Smooth muscle cell of trachea (primary cell): ENCODE measurements at places on chromosomes 4 and X. TPM values are rescaled to one million over a fixed set of nuclear protein-coding genes. Genes with fewer than 3 reads are reported as not detected.

PABPC1L2B gene
- not detected in 2 replicates for total RNA-seq

MAGEB1 gene
- total RNA-seq = not detected in 2 replicates

NEIL3 gene
- 4.0 and 11.5 TPM in 2 replicates for total RNA-seq

ANXA3 gene
- 3.6 and 6.7 TPM in 2 replicates for total RNA-seq

AMOT gene
- 21.0 and 21.1 TPM in 2 replicates for total RNA-seq

IRAK1 gene
- 52.8 and 87.7 TPM in 2 replicates for total RNA-seq

PGRMC2 gene
- total RNA-seq = 20.2 and 34.3 TPM in 2 replicates

FAM114A1 gene
- 454 and 664 TPM in 2 replicates for total RNA-seq

FAM236A gene
- not detected in 2 replicates for total RNA-seq

ERCC6L gene
- 0.17 and 7.9 TPM in 2 replicates for total RNA-seq

AREG gene
- total RNA-seq = 0.29 TPM in 1 of 2 replicates, not detected in the other

NPNT gene
- total RNA-seq = 0.29 and 1.5 TPM in 2 replicates

CSN3 gene
- not detected in 2 replicates for total RNA-seq

CTAG1B gene
- not detected in 2 replicates for total RNA-seq
